ENCODE measurements at places on chromosomes 3 and 15.

GRCh38 chr3:128354788-128355542 is 111.7 kb downstream of the DNAJB8 start:
- DNase-seq = no peak

GRCh38 chr3:122092460-122093165 is 37.5 kb downstream of the CD86 start:
- no peak for DNase-seq

GRCh38 chr15:69232765-69233164 is 65.9 kb upstream of the PAQR5 start:
- DNase-seq = no peak

- DNase-seq = no peak
These were observed 160.4 kb downstream of the CHL1 start for GRCh38 chr3:356952-357351.

DNA sequence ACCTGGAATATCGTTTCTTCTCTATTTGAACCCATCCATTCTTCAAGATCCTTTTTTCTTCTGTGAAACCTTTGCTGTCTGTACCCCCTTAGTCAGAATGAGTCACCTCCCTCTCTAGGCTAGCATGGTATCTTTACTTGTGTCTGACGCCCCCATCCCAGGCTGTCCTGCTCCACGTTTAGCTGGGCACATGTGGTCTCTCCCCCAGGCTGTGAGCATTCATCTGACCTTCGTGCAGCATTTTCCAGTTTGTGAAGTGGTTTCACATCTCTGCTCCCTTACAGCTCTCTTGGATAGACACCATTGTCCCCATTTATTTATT is 14.3 kb upstream of the TLE3 start:
- DNase-seq = no peak

- no peak for DNase-seq
These were observed 63.2 kb upstream of the MAGI1 start for GRCh38 chr3:66101901-66102300.

- DNase-seq = no peak
These were observed 72.7 kb downstream of the NUP210 start for GRCh38 chr3:13347390-13347950.

GRCh38 chr3:13706451-13706850 is 157.5 kb downstream of the FBLN2 start:
- no peak for DNase-seq

- DNase-seq = no peak
These were observed 47.7 kb upstream of the GRIP2 start for GRCh38 chr3:14587740-14588360.

GRCh38 chr3:33904730-33905129 is 106.3 kb downstream of the PDCD6IP start:
- no peak for DNase-seq

- no peak for DNase-seq
These were observed 10.6 kb downstream of the ST6GAL1 start for GRCh38 chr3:186940967-186941366.

- no peak for DNase-seq
These were observed 6.3 kb upstream of the CDC25A start for GRCh38 chr3:48194446-48195071.

GRCh38 chr15:91694131-91694830 is 159.2 kb upstream of the SLCO3A1 start:
- DNase-seq = no peak

DNA sequence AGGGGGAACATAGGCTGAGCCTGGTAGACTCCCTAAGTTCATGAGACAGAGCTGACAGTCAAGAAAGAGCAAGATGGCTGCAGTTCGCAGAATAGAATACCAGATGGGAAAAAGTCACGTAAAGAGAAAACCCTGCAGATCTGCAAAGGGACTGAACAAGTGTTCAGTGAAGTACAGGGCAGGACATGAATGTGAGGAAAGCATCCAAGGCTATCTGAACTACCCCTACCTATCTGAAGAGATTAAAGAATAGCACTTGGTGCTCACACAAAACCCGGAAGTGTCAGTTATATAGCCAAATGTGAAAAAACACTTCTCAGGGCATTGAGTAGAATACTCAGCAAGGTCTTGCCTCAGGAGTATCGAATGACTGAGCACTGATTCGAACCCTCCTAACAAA is 44.0 kb downstream of the GOLGB1 start:
- DNase-seq = no peak

- no peak for DNase-seq
These were observed 231.3 kb upstream of the ARHGEF26 start for GRCh38 chr3:153889905-153890334.

DNA sequence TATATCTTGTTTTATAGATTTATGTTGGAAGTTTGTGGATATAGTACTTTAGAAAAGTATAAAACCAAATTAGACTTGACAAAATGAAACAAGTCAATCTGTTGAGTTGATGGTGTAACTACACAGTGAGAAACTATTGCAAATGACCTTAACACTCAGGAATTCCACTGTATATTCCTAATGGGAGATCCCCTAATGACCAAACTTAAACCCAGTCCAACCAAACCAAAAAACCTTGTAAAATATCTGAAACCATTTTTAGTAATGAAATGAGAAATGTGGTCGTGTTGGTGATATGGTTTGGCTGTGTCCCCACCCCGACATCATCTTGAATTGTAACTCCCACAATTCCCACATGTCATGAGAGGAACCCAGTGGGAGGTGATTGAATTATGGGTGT is 31.9 kb upstream of the ATP13A3 start:
- no peak for DNase-seq
